ENCODE measurements at places on chromosomes 11 and 22. TPM values are rescaled to one million over a fixed set of nuclear protein-coding genes. Genes with fewer than 3 reads are reported as not detected.

MLC1 gene
- 120 TPM for total RNA-seq

YPEL4 gene
- 59.9 TPM for total RNA-seq

GRCh38 chr11:33389635-33390034 is 132.5 kb downstream of the HIPK3 start:
- no peak for DNase-seq

TMEM45B gene
- 0.64 TPM for total RNA-seq

FOLR1 gene
- not detected for total RNA-seq

DNA sequence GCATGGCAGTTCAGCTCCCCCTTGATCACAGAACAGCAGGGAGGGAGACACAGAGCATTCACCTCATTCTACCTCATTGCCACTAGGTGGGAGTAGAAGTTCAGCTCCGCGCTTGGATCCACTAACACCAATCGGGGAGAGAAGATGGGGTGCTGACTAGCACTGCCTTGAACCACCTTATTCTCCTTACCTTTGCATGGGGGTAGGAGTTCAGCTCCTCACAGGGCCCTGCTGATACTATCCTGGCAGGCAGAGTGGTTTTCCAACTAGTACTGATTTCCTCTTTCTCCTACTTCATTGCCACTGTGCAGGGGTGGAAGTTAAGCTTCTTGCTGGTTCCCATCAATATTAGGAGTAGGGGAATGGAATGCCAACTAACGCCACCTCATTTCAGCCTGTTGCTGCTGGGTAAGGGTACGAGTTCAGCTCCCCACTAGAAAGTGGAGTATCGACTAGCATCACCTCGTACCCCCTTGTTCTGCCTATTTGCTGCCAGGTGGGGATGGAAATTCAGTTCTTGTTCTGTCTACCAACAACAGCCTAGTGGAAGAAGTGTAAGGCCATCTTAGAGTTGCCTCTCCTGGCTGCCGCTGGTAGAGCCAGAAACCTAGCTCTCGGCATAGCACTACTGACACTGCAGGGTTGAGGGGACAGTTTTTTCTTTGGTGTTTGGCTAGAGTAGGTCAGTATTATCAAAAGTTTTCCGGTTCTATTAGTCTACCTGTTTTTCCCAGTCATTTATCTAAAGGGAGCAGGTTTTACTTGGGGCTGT is 550.9 kb upstream of the CCDC90B start:
- DNase-seq = no peak

PACSIN3 gene
- 11.4 TPM for total RNA-seq

GRCh38 chr11:46251954-46252353 is 25.5 kb upstream of the CREB3L1 start:
- no peak for DNase-seq

NLRP14 gene
- 0.29 TPM for total RNA-seq

DNA sequence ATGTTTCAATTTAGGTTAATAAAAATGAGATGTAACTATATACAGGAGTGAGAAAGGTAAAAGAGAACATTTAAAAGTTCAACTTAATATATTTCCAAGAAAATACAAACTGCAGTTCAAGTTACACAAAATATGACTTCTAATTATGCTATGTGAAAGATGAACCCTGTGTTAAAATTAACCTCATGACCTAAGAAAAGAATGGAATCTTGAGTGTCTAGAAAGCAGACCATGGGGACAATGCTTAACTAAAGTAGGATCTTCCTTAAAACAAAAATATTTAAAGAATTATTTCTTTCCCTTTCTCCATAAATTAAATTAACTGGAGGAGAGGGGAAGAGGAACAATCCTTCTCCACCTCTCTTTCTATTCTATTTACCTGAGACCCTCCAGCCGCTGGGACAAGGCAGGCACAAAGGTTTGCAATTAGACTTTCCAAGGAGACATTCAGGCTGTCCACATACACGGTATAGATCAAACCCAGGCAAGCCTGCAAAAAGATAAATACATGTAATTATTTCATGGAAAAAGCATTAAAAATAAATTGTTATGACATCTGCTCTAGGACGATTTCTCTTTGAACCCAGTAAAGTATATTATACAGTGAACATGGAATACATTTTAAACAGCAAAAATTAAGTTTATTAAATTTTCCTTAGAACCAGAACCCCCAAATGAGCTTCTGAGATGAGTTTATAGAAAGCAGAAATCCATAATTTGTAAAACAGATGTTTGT is 264.5 kb downstream of the SBF2 start:
- DNase-seq = no peak

All from dorsolateral prefrontal cortex (tissue), 122 donors.